Mesenteric fat pad (tissue), 1 donor: ENCODE measurements at places on chromosomes 11 and 22. TPM values are rescaled to one million over a fixed set of nuclear protein-coding genes. Genes with fewer than 3 reads are reported as not detected.

DNA sequence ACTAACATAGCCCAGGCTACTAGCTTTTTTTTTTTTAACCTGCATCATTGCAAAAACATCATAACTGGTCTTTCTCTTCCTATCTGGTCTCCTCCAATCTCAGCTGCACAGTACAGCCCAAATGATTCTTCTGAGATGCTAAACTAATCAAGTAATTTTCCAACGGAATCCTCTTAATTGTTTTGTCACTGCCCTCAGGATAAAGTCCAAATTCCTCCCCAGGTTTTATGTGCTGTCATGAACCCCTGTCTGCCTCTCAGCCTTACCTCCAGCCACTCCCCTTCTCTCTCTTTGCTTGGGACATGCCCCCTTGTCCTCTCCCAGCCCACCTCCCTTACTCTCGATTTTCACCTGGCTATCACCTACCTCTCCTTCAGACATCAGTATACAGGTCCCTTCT, 12.5 kb downstream of the APBB1 start:
- DNase-seq, result no peak

- DNase-seq, result no peak
Measured at GRCh38 chr11:120998581-120998980, 25.3 kb upstream of the TBCEL start.

DNA sequence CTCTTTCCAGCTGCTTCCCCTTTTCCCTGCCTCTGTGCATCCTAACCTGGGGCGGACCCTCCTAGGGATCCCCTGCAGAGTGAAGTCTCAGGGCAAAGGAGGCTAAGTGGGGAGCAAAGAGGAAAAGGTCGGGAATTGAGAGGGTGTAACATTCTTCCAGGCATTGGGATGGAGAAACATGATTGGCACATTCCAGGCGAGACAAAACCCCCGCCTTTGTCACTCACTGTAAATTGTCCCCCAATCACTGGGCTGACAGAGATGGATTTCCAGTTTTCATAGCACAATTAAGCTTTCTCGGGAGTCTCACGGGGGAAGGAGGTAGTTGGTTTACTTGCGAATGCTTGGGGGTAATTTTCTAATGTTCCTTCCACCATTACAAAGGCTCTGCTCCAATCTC, 74.9 kb downstream of the MIAT start:
- no peak for DNase-seq

GRCh38 chr11:8739309-8739793, 56.8 kb downstream of the RPL27A start:
- no peak for DNase-seq

- no peak for DNase-seq
Measured at GRCh38 chr11:119306373-119306890, 10.5 kb downstream of the MCAM start.

GPHA2 gene
- not detected for total RNA-seq
